ENCODE measurements at places on chromosomes 16 and 17.

GRCh38 chr17:22090263-22090935 lies 398.1 kb downstream of the KCNJ18 start:
- no peak for DNase-seq

GRCh38 chr17:41103896-41104295 lies 1.3 kb upstream of the KRTAP4-9 start:
- DNase-seq = no peak

DNA sequence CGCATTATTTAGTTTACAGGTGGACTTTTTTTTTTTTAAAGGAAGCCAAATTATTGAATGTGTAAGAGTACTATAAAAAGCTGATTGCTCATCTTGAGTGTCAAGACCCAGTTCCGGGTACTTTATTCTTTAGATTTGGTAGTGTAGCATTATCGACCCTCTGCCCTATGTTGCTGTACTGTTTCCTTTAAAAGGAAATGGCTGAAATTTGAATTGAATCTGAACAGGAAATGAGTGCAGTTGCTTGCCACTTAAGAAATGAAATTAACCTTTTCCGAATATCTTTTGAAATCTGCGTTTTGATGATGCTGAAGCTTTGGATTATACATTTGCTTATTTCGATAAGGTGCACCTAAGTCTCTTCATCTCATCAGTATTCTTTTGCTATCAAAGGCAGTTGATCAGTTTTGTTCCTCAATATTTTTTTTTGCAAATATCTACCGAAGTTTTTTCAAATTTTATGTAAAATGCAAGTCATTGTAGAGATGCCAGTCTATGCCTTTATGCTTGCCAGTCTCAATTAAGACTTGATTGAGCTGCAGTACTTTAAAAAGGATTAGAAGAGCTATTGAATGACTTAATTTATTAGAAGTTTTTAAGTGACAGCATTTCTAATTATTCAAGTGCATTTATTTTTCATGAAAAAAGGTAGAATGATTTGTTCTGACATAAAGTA lies 1.8 kb downstream of the GGNBP2 start:
- no peak for DNase-seq

DNA sequence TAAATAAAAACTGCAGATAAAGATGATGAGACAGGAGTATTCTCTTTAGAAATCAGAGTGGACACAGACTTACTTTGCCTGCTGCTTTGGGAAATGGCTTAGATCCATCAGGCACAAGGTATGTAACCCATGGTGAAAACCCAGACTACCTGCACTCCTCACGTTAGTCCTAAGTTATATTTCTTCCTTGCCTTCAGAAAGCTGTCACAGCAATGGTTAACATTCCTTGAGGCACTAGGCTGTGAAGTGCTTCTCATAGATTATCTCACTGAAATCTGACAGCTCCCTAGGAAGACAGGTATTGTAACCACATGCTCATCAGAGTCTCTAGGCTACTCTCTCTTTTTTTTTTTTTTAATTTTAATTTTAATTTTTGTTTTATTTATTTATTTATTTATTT lies 20.9 kb downstream of the ZSWIM7 start:
- no peak for DNase-seq

DNA sequence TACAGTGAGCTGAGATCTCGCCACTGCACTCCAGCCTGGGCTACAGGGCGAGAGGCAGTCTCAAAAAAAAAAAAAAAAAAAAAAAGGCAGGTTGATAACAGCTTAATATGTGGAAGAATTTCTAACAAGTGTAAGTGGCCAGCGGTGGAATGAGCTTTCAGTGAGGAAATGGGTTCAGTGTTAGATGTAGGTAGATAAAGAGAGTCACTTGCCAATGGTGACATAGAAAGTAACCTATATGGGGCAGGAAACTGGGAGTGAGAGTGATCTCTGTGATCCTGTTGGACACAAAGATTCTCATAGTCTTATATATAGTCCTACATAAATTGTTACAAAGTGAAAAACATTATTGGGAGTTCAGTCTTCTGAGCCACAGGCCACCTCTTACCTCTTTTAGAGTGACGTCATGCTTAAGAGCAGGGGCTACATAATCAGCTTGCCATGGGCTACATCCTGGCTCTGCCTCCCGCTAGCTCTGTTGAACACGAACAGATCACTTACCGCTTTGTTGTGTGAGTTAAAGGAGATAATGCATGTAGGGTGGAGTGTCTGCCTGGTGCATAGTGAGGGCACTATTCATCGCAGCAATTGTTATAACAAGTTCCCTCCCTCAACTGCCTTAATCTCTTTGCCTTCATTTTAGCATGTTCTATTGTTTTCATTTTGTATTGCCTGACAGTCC lies 110.2 kb upstream of the ELAC2 start:
- DNase-seq = no peak

DNA sequence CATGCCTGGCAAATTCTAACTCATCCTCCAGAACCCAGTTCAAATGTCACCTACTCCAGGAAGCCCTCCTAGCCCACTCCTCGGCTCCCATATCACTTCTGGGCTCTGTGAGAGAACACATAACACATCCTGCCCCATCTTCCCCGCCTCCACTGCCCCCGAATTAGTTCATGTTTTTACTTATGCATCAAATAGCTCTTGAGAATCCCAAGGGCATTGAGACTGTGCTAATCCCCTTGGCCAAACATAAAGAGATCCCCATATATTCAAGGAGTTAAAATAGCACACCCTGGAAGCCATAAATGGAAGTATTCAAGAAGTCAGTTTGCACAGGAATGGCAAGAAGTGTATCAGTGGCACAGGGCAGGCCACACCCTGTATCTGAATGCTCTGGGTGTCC lies 2.0 kb upstream of the CREBBP start:
- DNase-seq = no peak

DNA sequence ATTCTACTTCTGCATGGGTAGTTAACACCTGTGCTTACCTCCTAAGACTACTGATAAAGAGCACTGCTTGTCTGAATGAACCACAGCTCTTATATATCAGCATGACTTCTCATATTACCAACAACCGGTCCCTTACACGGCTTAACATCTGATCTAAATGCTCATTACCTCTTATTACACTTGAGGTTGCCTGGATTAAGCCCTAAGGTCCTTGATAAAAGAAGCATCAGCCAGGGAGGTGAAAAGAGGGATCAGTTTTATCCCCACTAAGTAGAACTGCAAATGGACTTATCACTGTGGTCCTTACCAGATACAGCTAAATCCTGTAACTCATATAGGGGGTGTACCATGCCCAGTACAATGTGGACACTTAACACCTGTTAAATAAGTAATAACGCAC lies 8.2 kb upstream of the RSKR start:
- no peak for DNase-seq

GRCh38 chr16:58027161-58027915 lies 1.8 kb downstream of the MMP15 start:
- DNase-seq = no peak

DNA sequence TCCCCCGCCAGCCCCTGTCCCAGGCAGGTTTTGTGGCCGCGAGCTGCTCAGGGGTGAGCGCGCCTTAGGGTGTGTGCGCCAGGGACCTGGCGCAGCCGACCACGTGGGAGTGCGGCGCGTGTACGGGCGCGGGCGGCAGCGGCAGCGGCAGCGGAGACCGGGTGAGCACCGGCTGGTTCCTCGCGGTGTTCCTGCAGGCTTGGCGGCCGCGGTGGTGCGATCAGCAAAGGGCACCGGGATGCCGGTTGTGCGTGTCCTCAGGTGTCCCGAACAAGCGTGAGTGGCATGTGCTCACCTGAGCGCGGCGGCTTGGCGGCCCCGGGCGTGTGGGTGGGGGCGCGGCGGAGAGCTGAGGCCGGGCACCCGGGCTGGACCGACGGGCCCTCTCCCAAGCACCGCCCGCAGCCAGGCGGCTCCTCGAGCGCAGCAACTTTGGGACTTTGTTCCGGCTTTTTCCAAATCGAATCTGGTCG lies 381 bp upstream of the HSD11B2 start:
- DNase-seq = no peak

DNA sequence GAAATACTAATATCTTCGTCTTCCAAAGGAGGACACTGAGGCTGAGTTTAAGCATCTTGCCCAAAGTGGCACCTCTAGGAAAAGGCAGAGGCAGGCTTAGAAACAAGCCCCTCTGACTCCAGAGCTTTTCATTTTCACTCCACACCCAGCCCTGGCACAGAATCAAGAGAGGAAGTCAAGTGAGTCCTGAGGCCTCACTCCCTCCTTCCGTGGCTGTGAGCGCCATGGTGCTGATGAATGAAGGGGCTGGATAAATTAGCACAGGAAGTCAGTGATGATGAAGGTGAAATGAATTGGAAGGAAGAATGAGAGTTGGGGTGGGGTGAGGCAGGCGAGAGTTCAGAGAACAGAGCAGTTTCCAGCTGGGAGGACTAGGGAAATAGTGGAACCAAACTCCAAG lies 179.3 kb downstream of the TMEM132E start:
- DNase-seq = no peak

- no peak for DNase-seq
Observed at GRCh38 chr17:80036715-80037477, 454 bp downstream of the CCDC40 start.

DNA sequence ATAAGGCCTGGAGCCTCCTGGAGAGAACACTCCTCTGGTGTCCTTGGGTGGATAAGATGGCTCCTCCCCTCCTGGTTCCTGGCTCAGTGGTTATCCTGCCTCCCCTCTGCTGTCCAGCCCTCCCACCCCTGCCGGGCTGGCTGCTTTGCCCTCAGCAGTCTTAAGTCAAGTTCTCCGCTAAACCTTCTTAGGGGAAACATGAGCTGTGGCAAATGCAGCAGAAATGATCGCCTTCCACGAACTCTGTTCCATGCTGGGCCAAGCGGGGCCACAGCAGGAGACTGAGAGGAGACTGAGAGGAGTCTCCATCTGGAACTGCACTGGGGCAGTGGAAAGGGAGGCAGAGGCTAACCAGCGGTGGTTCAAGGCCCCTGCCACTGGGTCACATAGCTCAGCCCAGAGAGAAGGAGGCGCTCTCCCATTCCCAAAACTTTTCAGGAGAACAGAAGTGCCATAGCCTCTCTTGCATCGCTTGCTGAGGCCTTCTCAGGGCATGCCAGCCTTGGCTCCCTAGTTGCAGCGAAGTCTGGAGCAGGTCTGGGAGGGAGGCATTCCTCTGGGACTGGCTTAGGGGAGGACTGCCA lies 26.9 kb downstream of the TNS4 start:
- no peak for DNase-seq

DNA sequence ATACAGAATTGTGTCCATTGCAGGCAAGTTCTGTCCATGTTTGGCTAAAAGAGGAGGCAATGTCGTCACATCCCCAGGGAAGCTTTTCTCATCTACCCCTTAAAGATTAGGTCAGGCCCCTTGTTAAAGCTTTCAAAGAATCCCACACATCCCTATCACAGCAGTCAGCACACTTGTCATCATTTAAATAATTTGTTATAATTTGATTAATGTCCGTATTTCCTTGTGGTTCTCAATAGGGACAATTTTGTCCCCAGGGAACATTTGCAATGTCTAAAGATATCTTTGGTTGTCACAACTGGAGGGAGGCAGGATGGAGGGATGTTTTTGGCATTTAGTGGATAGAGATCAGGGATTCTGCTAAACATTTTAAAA lies 28.1 kb upstream of the NFAT5 start:
- no peak for DNase-seq

GRCh38 chr16:54921206-54921824 lies 9.3 kb upstream of the IRX5 start:
- no peak for DNase-seq

DNA sequence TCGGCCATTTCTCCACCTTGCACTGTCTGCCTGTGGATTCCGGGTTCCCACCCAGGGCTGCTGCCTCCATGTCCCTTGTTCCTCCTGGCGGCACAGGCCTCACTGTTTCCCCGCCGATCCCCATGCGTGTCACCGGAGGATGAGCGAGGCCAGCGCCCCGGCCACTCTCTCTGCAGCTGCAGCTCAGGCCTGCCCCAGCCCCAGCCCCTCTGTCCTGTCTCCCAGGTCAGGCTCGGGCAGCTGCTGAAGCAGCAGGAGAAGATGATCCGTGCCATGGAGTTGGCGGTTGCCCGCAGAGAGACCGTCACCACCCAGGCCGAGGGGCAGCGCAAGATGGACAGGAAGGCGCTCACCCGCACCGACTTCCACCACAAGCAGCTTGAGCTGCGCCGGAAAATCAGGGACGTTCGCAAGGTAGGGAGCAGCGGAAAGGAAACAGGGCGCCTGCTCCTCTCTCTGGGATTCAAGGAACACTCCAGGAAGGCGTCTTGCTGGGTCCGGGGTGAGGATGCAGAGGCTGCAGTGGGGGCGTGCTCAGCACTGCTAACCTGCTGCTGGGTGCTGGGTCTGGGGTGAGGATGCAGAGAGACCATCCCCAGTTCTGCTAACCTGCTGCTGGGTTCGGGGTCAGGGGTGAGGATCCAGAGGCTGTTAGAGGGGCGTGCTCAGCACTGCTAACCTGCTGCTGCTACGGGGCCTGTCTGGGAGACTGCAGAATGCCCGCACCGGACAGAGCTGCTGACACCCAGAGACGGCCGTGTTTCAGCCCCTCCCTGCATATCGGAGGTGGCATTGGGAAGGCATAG lies 6.1 kb upstream of the GAA start:
- no peak for DNase-seq

GRCh38 chr17:49815761-49816281 lies 27.3 kb downstream of the KAT7 start:
- DNase-seq = no peak

- DNase-seq = no peak
Observed at GRCh38 chr16:86145669-86146068, 246.7 kb downstream of the IRF8 start.

DNA sequence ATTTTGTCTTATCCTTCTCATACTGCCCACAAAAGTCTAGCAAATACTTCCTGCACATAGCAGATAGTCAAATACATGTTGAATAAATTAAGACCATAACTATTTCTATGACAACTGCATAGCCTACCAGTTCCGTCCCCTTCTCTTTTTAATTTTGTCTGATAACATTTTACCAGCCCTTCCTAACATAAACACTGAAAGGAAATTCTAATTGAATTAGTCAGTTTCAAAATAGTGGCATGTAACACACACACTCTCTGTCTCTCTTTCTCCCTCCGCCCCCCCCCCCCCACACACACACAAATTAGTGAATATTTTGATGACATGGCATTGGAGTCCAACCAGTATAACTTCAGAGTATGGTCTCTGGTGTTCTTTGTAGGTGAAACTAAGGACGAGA lies 41.8 kb downstream of the TNRC6C start:
- DNase-seq = no peak

DNA sequence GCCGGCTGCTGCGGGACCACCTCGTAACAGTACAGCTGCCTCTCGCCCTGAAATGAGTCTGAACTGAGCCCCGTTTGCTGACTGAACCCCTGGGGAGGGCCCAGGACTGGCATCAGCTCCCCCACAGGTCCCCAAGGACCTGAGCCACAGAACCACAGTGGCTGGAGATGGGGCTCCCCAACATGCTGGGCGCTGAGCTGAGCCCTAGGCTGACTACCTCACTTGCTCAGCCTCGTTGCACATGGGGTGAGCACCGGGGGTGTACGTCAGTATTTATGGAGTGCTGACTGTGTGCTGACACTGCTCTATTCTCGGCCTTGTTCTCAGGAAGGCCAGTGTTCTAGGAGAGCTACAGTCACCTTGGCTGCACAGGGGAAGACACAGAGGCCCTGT lies 6.6 kb upstream of the VASN start:
- no peak for DNase-seq

GRCh38 chr16:31298958-31299357 lies 39.2 kb downstream of the ITGAM start:
- DNase-seq = no peak
